ENCODE measurements at places on chromosomes 11 and 22.
A peak's percentile ranks its signal among the peaks of the same experiment; 100 is the strongest.

- DNase-seq, result no peak
Observed at GRCh38 chr11:128599729-128600128, 12.4 kb upstream of the ETS1 start.

- no peak for DNase-seq
Observed at GRCh38 chr11:2450321-2451041, 5.7 kb downstream of the KCNQ1 start.

DNA sequence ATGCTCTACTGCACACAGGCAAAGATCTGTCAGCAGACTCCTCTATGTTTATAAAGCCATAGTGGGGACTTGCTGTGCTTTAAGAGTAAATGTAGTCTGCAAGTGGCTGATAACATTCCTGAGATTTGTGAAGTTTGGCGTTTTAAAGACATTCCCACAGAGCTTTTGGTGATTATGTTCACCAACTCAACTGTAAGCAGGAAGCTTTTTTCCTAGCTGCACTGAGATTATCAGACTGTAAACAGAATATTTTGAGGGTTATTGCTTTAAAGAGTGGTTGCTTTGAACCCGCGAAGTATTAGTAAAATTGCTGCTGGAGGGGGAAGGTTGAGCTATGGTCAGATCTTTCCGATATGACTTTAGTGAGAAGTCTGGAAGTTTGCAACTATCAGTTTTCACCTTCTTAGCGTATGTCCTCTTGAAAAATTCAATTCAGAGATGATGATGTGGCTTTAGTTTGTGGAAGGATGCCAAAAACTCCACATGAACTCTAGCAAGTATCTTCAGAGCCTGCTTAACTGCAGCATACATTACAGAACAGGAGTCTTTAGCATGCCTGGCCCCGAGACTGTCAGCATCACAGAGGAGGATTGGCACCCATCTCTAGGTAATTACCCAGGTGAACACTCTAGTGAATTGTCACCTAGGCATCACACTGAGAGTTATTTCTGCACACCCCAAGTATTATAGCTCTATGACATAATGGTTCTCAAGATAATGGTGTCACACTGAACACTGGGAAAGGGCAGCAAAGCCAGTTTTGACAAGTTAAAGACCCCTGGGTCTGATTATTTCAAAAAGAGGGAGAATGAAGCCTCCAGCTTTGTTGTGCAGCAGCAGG is 89.9 kb downstream of the MTNR1B start:
- DNase-seq, result no peak

DNA sequence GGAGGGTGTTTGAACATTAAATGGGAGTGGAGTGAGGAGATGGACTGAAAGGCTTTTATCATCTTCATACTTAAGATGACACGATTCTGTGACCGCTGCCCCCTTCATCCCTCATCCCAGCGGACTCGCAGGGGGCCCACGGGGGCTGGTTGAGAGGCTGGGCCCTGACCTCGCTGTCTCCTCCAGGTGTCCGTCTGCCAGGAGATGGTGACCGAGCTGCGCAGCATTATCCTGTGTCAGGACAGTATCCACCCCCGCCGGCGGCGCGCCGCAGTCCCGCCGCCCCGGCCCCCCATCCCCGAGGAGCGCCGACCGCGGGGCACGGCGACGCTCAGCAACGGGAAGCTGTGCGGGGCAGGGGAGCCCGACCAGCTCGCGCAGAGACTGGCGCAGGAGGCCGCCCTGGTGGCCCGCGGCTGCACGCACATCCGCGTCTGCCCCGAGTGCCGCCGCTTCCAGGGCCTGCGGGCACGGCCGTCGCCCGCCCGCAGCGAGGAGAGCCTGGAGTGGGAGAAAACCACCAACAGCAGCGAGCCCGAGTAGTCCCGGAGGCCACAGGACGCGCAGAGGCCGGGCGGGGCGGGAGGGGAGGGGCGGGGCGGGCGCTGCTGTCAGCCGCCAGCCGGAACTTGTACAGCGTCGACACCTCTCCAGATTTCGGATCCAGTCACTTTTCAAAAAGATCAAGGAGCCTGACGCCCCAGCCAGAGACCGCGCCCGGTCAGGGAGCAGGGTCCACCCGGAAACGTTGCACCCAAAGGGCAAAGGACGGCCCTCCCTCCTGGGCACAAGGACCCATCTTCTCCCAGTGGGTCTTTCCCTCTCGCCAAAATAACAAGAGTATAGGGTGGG is 38.0 kb upstream of the TBCEL start:
- DNase-seq, result peak; percentile 25

DNA sequence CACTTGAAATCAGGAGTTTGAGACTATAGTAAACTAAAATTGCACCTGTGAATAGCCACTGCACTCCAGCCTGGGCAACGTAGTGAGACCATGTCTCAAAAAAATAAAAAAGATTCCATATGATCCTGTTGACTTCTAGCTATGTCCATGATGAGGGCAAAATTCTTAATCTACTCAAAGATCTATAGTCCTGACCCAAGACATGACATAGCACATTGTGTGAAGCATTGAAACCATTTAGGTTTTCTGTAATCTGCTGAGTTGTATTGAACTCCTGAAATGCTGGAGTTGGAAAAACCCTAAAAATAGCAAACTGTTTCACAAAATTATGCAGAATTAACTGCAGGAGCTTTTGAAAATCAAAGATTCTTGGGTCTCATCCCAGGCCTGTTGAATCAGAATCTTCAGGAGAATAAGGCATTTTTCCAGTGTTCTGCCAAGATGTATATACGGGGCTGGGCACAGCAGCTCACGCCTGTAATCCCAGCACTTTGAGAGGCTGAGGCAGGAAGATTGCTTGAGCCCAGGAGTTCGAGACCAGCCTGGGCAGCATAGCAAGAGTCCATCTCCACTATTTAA is 29.8 kb upstream of the LDHA start:
- no peak for DNase-seq

- DNase-seq, result no peak
Observed at GRCh38 chr22:27799827-27800249, 1.7 kb downstream of the MN1 start.

DNA sequence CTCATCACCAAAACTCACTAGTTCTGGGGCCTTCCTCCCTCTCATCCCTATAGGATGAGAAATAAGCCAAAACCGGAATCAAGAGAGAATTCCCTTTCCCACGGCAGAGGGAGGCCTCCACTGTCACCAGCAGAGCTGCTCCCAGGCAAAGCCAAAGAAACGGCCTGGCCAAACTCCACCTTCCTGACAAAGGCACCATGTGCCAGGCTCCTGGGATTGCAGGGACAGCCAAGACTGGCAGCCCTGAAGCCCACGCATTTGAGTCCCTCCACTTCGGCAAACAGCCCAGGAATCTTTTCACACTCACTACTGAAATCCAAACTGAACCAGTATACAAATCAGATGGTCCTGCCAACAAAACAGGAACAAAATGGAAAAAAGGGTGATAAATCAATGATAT is 6.1 kb downstream of the SMCO4 start:
- no peak for DNase-seq

- DNase-seq, result no peak
Observed at GRCh38 chr11:107430525-107430924, 27.1 kb downstream of the CWF19L2 start.

DNA sequence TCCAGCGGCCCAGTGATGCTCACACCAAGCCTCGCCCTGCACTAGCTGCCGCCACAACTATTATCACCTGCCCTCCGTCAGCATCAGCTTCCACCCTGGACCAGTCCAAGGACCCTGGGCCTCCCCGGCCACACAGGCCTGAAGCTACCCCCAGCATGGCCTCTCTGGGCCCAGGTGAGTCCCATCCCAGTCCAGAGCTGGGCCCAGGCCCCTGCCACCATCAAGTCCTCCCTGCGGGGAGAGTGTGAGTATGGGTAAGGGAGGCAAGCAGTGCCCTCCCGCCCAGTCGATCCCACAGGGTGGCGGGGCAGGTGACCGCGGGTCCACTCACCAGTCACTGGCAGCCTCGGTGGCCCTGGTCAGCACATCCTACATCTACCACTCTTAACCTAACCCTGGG is 9.5 kb upstream of the SUSD2 start:
- DNase-seq, result no peak

DNA sequence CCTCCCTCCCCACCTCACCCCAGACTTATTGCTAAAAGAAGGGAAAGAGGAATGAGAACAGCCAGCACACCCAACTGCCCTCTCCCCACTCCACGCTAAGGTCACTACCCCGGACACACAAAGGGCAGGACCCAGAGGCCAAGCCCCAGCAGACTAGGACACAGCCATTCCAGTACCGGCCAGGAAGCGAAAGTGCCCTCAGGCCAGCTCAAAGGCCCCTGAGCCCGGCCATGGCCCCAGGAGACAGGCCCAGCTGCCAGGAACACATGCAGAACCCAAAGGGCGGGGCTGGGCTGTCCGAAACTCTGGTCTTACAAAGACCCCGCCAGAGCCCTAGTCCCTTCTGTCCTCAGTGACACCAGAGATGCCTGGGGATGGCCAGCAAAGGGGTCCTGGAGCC is 5.5 kb downstream of the RCOR2 start:
- DNase-seq, result no peak

GRCh38 chr11:8613036-8613435 is 19.0 kb upstream of the STK33 start:
- no peak for DNase-seq

DNA sequence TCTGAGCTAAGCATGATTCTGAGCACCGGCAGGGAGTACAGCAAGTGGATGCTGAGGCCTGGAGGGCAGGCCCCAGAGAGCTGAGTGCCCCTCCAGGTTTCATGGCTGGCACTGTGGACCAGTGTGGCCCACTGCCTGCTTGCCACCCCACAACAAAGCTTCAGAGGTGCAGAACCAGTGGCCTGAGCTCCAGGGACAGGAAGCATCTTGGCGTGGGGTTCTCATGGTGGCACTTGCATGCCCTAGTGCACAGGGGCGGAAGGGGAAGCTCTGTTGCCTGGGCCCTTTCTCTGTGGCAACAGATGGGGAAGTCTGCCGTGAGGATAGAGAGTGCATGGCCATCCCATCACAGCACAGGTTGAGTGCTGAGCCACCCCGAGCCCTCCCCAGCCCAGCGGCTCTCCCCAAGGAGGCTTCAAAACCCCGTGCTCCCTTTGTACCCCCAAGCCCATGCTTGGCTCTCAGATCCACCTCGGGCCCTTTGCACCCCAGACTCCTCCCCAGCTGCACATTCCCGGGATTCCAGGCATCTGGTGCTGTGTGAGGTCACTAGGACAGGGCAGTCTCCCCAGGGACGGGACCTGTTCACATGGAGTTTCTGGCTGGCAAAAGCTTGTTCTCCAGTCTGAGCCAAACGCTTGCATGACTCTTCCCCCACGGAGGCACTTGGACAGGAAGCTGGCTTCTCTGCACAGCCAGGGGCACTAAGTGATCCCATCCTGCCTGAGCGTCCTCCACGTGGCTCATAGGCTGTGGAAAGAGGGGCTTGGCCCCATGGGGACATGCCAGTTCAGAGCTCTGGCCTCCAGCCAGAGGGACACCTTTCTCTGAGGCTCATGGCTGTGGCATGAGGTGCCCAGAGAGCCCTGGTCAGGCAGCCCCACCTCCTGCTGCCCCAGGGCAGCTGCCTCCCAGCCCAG is 4.2 kb downstream of the SLC25A1 start:
- no peak for DNase-seq

- peak; percentile 17 for DNase-seq
Observed at GRCh38 chr11:85062659-85063058, 564.5 kb downstream of the DLG2 start.

- DNase-seq, result no peak
Observed at GRCh38 chr11:121451178-121451985, 732 bp upstream of the SORL1 start.

GRCh38 chr11:27616711-27617110 is 83.5 kb downstream of the BDNF start:
- no peak for DNase-seq

- no peak for DNase-seq
Observed at GRCh38 chr22:46057246-46058090, 80.5 kb upstream of the WNT7B start.

DNA sequence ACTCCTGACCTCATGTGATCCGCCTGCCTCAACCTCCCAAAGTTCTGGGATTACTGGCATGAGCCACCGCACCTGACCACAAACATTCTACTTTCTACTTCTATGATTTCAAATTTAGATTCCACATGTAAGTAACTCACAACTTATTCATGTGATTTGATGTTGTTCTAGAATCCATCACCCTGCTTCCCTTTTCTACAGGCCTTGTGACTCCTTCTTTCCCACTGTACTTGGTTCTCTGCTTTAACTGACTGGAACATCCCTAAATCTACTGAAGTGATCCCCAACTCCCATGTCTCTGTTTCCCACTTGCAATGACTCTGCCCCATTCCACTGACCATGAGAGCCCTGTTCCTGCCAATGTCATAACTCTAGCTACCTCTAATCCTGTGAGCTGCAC is 25.7 kb upstream of the MRPL17 start:
- no peak for DNase-seq

DNA sequence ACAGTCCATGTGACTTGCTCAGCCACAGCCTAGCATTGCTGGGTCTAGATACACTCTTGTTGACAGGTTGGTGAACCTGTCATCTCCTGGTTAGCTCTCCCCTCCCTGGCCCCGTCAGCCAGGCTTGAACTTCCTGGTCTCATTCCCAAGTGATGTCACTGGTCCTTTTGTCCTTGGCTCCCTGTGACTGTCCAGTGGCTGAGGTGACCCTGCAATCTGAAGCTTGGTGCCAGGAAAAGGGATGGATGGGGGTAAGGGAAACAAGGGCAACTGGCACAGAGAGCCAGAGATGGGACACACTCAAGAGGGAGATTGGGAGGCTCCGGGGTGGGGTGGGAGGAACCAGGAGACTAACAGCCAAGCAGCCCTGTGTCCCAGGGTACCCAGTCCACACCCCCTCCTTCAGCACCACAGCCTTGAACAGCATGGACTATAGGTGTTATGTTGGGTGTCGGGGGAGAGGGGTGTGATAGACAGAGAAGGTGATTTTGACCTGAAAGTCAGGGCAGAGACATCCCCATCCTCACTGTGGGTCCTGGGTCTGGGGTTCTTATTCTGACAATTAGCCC is 63.8 kb upstream of the THY1 start:
- no peak for DNase-seq

DNA sequence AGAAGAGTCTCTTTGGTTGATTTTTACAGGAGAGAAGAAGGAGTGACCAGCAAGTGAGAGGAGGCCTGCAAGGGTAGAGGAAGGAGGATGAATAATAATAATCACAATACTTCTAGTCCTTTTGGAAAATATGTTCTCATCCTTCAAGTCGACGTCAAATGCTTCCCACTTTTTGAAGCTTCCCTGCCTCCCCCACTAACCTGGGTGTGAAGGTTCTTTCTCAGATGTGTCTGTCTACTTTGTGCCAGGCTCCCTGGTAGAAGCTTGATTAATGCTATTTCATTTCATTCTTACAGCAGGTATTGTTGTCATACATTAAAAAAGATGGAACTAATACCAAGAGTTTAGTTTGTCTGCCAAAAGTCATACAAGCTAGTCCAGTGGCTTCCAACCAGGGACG is 17.1 kb downstream of the TENM4 start:
- no peak for DNase-seq

- DNase-seq, result no peak
Observed at GRCh38 chr11:45974806-45975205, 52.4 kb downstream of the LARGE2 start.

DNA sequence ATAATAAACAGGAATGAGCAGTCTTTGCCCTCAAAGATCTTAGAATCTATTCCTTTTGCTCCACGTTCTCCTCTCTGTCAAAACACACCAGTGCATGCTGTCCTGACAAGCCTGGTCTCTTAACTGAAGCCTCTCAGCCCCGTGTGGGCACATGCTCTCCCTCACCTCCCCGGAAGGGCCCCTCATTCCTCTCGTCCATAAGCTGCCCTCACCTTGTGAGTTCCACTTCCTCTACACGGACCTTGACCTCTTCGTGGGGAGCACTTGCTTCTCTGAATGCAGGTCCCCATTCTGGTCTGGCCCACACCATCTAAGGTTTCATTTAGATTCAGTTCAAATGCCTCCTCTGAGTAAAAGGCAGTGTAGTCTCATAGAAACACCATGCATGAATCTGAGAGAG is 412.3 kb upstream of the SYN3 start:
- no peak for DNase-seq

GRCh38 chr11:17406082-17406817 is 17.8 kb upstream of the KCNJ11 start:
- DNase-seq, result no peak
